ENCODE measurements at places on chromosomes 4 and X.

- no peak for DNase-seq
Observed at GRCh38 chr4:65021149-65021548, 611.9 kb upstream of the TECRL start.

GRCh38 chrX:30948626-30949025 lies 59.6 kb upstream of the TAB3 start:
- DNase-seq: no peak

- no peak for DNase-seq
Observed at GRCh38 chrX:65925592-65925991, 114.3 kb downstream of the VSIG4 start.

GRCh38 chr4:53671757-53672156 lies 80.5 kb upstream of the LNX1 start:
- DNase-seq: no peak

DNA sequence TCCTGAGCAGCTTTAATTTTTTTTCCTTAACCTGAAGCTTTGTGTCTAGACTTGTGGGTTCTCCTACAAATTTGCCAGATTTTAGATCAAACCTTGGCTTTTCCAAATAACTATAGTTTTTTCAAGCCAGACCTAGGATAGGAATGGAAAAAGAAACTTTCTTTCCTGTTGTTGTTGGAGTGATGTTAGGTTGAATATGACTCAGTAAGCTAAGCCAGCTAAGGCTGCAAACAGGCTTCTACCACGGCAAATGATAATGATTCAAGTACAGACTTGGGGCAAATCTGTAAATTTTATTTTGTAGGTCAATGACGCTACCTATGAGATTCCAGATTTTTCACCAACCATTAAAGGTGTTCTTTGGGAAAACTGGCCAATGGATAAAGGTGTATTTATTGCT lies 45.6 kb downstream of the WDR19 start:
- no peak for DNase-seq

GRCh38 chr4:74328501-74328900 lies 20.2 kb downstream of the EPGN start:
- no peak for DNase-seq

All from activated CD8-positive, alpha-beta memory T cell treated with anti-CD3 and anti-CD28 coated beads for 24 hours (primary cell).